ENCODE measurements at places on chromosomes 2 and 18.
A peak's percentile ranks its signal among the peaks of the same experiment; 100 is the strongest.

DNA sequence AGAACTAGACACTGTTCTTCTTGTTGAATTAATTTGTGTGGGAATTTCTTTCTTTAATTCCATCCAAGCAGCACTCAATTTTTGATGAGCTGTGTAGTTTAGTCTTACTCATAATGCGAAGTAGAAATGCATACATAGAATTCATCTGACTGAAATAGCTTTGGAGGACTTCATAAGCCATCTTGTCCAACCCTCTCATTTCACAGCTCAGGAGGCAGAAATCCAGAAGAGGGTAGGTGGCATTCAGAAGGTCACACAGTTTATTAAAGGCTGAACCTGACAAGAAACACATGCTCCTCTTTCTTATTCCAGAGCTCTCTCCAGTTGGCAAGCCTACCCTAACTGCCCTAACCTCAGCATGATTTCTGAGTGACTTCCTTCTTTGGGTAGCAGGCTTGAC, 169.2 kb upstream of the NOSTRIN start:
- DNase-seq: peak; percentile 89

DNA sequence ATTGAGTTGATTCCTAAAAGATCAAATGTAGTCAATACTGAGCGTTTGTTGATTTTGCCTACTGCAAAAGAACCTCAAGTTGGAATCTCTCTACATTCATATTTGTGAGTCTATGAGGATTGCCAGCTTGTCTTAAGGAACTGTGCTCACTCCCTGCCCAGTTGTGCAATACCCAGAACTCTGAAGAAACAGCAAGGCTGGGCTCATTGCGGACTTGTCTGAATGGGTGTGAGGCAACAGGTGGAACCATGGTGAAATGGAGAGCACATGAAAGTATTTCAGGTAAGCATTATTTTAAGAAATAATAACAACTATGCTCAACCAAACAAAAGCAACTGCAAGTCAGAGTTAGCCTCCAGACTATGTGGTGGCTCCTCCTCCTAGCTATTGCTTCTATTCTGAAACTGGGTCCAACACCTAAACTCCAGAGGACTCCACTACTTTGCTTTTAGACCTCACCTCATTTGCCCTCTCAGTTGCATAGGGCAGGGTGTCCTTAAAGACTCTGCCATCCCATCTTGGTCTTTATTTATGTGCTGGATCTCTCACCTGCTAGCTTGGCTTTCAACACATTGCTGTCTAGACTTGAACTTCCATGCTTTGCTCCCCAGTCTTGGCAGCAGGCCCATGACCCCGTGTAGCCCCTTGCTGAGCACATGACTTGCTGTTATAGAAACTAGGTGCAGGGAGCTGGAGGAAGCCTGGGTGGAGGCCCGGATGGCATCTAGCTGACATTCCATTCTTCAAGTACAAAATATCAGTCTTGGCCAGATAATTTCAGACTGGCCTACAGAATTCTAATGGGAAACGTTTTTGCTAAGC, 94.8 kb upstream of the ARL5A start:
- no peak for DNase-seq

- no peak for DNase-seq
Measured at GRCh38 chr2:7338961-7339360, 421.7 kb downstream of the RNF144A start.

DNA sequence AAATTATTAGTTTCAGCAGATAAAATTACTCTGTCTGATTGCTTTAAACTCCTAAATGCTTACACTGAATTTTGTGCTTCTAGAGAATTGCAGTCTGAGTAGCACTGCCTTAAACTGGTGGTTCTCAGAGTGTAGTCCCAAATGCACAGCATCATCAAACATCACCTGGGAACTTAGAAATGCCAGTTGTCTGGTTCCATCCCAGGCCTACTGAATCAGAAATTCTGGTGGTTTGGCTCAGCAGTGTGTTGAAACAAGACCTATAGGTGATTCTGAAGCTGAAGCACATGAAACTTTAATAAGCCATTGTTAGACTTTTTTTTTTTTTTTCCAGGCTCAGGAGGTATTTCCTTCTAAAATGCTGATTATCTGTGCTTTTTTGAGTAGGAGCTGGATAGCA, 22.0 kb downstream of the EPC2 start:
- DNase-seq: no peak

DNA sequence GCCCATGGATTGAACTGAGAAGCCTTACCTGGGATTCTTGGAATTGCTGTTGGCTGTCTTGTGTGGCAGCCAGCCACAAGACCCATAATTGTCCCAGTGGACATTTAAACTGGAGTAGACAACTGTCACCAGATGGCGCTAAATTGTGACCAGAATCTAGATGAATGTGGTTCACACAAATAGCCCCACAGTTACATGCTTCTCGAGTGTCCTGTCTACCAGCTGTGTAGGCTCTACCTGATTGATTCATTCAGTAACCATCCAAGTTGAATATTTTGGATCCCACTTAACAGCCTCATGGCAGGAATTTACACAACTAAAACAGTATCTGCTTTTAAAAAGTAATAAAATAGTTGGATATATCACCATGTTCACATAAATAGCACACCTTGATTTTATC, 73.2 kb downstream of the MAP4K4 start:
- DNase-seq: peak; percentile 63

DNA sequence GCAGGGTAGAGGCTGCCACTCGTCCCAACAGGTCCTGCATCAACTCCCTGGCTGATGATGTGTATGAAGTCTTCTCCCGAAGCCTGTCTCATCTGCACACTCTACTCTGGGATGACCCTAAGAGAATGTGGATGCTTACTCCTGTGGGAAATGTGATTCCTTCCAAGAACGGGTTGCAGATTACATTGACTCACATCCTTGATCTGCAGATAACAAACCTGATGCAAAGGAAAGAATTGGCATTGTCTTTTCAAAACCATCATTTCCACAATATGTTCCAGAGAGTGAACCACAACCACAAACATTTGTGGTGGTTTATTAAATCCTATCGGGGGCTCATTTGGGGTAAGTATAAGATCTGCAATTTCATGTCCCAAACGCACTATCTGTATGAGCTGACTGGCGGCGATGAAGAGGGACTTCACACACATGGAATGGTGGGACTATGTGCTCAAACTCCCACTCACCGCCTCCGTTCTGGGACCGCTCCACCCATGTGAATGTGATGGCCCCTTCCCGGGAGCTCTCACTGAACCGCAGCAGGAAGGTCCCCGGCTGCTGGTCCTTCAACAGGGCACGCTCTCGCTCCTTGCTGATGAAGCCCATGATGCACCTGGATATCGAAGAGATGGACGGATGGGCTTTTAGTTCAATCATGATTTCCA, 35.5 kb downstream of the STAT1 start:
- peak; percentile 27 for DNase-seq

- peak; percentile 2 for DNase-seq
Measured at GRCh38 chr2:171999161-171999560, 592 bp upstream of the METAP1D start.

DNA sequence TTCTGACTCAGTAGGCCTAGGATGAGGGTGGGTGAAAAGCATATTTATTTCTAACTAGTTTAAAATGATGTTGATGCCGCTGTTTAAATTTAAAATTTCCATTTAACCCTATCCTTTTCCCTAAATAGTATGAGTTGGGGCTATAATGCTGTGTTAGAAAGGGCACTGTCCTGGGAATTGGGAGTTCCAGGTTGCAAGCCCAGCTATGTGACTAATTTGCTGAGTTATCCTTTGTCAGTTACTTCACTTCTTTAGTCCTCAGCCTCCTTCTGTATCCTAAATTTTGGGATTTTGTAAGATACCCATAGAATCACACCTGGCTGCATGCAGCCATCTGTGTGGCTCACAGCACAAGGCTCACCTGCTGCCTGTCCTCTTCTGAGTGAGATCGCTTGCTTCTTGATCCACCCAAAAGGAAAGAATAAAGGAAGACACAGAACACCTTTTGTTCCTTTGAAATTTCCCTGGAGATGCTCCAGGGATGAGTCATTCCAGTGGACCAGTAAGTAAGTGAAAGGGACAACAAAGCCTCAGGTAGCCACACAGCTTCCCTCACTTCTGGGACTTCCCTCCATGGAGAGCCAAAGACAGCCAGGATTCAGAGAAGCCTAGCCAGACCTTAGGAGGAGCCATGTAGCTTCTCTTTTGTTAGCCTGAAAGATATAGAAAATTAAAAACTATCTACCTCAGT, 97.2 kb downstream of the DTNA start:
- no peak for DNase-seq

- DNase-seq: no peak
Measured at GRCh38 chr2:155412598-155412997, 714.1 kb downstream of the KCNJ3 start.

DNA sequence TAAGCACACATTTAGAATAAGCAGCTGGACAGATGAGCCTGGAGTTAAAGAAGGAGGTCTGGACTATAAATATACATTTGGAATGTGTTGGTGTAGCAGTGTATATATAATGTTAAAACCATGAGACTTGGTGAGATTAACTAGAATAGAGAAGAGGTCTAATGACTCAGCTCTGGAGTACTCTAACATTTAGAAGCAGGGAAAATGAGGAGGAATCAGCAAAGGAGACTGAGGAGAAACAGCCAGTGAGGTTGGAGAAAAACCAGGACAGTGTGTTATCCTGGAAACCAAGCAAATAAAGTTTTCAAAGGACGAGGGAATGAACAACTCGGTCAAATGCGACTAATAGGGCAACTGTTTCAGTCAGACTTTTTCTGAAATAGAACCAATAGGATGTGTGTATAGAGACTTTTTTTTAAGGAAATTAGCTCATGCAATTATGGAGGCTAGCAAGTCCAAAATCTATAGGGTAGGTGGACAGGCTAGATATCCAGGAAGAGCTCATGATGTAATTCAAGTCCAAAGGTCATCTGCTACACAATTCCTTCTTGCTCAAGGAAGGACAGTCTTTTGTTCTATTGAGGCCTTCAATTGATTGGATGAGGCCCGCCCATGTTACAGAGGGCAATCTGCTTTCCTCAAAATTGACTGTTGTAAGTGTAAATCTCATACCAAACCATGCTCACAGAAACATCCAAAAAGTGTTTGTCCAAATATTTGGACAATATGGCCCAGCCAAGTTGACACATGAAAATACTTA, 10.8 kb upstream of the SESTD1 start:
- peak; percentile 11 for DNase-seq

GRCh38 chr18:79560861-79561210, 118.8 kb upstream of the CTDP1 start:
- no peak for DNase-seq

GRCh38 chr2:170354855-170355780, 177.2 kb downstream of the MYO3B start:
- DNase-seq: no peak

DNA sequence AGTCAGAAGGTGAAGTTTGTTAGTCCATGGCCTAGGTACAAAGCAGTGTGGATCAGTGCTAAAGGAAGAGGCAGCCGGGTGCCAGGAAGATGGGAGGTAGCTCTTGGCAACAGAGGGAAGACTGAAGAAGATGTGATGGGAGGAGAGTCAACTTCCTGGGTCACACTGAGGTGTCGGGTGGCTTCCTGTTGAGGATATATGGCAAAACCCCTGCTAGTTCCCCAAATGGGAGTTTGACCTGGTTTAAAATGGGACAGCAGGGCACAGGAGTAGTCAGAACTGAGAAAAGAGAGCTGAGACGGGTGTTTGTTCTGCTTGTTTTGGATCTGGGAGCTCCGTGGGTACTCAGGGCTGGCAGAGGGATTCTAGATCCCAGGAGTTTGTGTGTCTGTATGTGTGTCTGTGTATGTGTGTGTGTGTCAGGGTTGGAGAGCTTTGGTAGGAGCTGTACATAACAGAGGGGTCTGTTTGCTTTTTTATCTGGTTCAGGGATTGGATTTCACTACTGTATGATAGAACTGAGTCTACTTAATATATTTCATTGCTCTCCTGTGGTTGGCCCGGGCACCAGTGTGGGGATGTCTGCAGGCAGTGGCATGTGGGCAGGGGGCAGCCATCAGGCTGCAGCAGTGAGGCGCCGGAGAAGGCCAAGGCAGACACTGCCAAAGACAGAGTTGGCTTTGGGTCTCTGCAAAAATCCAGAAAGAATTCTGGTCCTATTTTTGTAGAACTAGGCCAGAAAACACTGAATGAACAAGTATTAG, 17.1 kb downstream of the MXD1 start:
- no peak for DNase-seq

- no peak for DNase-seq
Measured at GRCh38 chr2:65831509-65831908, 399.1 kb upstream of the SPRED2 start.

DNA sequence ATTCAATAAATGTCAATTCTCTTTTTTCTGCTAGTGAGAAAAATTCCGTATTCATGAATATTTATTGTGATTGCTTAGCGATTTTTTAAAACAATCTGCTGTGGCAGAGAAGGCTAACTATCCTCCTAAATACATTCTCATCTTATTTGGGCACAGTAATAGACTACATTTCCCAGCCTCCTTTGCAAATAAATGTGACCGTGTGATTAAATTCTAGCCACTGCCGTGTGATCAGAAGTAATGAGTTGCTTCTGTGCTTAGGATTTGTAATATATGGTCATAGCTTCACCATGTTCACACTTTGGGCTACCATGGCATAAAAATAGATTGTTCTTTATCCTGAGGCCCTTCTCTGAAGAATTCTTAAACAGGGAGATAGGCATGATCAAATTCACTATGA, 179.6 kb downstream of the FAM124B start:
- peak; percentile 30 for DNase-seq

DNA sequence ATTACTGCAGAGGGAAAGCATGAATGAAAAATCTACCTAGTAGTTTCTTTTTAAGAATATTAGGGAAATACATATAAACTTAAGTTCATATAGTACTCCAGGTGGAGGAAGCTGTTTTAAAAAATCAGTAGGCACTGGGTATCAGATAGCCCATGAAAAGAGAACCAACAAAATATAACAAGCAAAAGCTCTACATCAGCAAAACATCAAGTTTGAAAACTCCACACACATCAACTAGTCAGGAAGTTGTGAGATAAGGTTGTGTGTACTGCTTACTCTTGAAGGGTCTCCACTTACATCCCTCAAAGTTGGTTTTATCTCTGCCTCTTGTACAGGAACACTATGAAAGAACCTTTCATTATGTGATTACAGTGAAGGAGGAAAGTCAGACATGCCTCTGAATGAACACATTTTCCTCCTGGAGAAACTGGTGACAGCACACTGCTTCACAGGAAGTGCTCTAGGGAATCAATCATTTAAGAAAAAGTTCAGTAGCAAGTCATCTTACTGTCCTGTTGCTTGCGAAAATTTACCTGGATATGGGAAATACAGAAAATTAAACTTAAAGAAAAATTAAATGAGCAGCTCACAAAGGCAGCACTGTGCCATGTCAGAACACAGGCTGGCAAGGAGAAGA, 57.7 kb downstream of the THADA start:
- DNase-seq: no peak

DNA sequence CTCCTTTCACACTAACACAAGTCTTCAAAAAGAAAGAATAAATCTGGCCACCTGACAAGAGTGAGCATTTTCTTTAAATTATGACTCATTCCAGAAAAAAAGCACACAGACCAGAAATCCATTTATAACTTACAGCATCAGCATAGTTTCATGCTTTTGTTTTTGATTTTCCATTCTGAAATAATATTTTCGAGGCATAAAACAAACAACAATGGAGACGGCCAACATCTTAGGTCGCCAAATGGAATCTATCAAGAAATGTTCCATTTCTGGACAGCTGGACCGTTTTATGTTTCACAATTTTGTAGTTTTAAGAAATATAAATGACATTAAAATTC, 165.4 kb upstream of the ZFP36L2 start:
- peak; percentile 60 for DNase-seq

GRCh38 chr2:98471402-98472131, 26.9 kb downstream of the INPP4A start:
- no peak for DNase-seq
